ENCODE measurements at places on chromosomes 13 and 19.

GRCh38 chr19:47390533-47391488 is 28.5 kb downstream of the MEIS3 start:
- DNase-seq: no peak

GRCh38 chr19:55549500-55550320 is 4.4 kb upstream of the SBK3 start:
- peak; percentile 80 for DNase-seq

DNA sequence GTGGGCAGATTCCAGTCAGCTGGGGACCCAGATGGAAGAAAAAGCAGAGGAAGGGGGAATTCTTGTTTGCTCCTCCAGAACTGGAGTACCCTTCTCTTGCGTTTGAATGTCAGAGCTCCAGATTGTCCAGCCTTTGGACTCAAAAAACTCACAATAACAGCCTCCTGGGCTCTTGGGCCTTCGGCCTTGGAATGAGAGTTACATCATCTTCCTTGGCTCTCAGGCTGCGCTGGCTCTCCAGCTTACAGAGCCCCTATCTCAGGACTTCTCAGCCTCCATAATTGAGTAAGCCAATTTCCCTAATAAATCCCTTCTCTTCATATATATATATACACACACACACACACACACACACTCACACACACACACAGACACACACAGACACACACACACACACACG is 1215.7 kb upstream of the SLC10A2 start:
- no peak for DNase-seq

DNA sequence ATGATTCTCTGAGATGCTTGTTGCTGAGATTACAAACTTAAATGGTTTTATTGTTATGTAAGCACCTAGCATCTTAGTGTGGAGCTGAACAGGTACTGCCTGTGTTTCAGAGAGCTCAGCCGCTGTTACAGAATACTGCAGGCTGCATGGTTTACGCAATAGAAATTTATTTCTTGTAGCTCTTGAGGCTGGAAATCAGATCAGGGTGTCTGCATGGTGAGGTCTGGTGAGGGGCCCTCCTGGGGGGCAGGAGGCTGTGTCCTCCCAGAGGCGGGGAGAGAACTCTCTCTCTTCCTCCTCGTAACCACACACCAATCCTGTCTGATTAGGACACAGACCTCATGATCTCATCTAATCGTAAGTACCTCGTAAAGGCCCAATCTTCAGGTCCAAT is 13.1 kb downstream of the ATP11A start:
- no peak for DNase-seq

GRCh38 chr19:11242864-11243797 is 3.7 kb downstream of the ANGPTL8 start:
- peak; percentile 57 for DNase-seq

- DNase-seq: no peak
These were observed 69.2 kb downstream of the ZNF100 start for GRCh38 chr19:21698215-21698614.

DNA sequence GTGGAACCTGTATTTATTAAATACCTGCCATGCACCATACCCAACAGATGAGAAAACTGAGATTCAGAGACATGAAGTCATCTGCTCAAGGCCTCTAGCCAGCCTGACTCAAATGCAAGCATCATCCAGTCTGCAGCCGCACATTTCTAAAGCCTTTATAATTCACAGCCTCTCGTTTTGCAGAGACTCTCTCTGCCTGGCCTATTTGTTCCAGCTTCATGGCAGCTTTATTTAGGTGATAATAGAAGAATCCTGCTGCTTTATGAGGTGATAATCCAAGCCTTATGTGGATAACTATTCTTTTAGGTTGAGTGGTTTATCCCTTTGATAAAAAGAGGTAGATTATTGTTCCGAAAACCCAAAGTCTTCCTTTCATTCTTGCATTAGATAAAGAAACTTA is 58.4 kb downstream of the OXGR1 start:
- no peak for DNase-seq

DNA sequence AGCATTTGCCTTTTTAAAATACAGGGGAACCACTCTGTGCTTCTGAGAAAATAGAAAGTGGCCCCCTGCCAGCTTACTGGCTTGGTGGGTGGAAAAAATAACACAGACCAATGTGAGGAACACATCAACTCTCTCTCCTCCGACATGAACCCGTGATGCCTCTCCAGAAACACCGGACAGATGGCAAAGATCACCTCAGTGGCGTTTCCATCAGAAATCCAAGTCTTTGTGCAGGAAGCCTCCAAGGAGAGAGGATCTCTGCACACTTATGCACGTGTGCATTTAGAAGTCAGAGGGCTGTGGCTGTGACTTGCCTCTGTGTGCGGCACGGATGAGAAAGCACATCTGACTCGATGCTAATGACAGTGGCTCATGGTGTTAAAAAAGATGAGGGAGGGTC is 112.3 kb upstream of the KLF12 start:
- DNase-seq: peak; percentile 64

DNA sequence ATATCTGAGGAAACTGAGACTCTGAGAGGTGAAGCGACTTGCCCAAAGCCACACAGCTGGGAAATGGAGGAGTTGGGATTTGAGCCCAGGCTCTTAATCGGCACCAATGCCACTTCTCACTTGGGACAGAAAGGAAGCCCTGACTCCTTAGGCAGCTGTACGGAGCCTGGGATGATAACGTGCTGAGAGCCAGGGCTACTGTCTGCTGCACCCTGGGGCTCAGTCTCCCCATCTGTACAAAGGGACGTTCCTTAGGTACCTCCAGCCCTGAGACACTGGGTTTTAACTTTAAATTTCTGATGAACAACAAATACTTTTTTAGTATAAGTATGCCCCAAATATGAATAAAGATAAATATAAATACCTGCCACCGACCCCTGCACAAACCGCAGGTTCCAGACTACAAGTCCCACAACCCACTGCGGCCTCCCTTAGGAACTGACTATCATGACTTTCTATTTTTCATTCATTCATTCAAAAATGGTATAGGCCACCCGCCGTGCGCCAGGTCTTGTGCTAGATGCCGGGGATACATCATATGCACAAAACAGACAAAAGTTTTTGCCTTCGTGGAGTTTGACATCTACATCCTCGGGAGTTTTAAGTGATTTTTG is 776 bp upstream of the NCLN start:
- no peak for DNase-seq

DNA sequence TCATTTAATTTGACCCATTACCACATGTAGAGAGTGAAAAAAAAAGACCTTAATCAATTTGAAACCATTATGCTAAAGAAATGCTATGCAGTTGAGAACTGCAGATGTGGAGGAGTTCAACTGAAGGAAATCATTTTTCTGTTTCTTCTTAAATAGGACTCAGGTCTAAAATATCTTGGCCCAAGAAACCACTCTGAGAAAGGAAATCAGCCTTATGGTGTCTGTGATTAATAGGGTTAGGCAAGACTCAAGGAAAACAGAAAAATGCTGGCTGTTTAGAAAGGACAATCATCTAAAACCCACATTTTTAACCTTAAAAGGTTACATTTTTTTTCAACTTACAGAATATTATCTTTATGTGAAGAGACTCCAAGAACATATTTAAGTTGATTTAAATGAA is 1.9 kb upstream of the SLITRK1 start:
- DNase-seq: no peak

GRCh38 chr13:20828539-20829364 is 55.0 kb upstream of the EEF1AKMT1 start:
- peak; percentile 57 for DNase-seq

- DNase-seq: no peak
These were observed 27.4 kb upstream of the SACS start for GRCh38 chr13:23460921-23461320.

DNA sequence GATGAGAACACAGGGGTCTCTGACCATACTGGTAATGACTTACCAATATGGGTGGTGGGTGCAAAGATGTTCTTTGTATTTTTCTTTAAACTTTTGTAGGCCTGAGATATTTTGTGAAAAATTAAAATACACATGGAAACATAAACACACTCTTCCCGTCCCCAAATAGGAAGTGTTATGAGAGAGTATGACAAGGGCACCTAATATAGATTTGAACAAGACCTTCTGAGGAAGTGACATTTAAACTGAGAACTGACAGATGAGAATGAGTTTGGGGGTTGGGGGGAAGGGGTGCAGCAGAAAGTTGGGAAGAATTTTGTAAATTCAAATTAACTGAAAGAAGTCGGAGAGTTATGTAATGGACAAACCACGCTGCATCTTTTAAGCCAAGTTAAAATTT is 224.2 kb downstream of the RGCC start:
- no peak for DNase-seq

GRCh38 chr19:38679839-38680238 is 32.4 kb downstream of the ACTN4 start:
- DNase-seq: no peak

DNA sequence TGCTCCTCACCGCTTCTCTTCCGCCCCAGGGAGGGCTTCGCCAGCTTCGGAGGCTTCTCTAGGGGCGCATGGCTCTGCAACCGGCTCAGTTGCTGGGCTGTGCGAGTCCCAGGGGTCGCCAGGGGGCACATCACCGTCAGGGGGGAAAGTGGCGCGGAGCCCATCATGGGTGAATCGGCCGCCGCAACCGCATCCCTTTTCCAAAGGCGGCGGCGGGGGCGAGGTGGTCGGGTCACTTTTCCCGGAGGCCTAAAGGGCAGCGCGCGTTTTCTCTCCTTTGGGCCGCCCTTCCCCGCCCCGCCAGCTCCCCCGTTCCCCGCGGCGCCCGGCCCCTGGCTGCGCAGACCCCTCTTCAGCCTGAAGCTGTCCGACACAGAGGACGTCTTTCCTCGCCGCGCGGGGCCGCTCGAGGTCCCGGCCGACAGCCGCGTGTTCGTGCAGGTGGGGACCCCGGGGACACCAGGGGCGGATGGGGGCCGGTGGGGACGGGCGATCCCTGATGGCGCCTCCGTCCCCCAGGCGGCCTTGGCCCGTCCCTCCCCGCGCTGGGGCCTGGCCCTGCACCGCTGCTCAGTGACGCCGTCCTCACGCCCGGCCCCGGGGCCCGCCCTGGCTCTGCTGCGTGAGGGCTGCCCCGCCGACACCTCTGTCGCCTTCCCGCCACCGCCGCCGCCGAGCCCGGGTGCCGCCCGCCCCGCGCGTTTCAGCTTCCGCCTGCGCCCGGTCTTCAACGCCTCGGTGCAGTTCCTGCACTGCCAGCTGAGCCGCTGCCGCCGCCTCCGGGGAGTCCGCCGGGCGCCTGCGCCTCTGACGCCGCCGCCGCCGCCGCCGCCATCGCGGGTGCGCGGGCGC is 1.7 kb downstream of the TGFBR3L start:
- no peak for DNase-seq

GRCh38 chr19:40411125-40411842 is 1.9 kb downstream of the PRX start:
- no peak for DNase-seq

GRCh38 chr13:21413013-21413412 is 46.1 kb downstream of the ZDHHC20 start:
- no peak for DNase-seq

GRCh38 chr19:7858109-7858770 is 15.9 kb downstream of the PRR36 start:
- no peak for DNase-seq
